HS-27A (cell line): ENCODE measurements at places on chromosomes 5 and 9.

- DNase-seq = no peak
Observed at GRCh38 chr5:156327296-156327695, 332 bp downstream of the SGCD start.

DNA sequence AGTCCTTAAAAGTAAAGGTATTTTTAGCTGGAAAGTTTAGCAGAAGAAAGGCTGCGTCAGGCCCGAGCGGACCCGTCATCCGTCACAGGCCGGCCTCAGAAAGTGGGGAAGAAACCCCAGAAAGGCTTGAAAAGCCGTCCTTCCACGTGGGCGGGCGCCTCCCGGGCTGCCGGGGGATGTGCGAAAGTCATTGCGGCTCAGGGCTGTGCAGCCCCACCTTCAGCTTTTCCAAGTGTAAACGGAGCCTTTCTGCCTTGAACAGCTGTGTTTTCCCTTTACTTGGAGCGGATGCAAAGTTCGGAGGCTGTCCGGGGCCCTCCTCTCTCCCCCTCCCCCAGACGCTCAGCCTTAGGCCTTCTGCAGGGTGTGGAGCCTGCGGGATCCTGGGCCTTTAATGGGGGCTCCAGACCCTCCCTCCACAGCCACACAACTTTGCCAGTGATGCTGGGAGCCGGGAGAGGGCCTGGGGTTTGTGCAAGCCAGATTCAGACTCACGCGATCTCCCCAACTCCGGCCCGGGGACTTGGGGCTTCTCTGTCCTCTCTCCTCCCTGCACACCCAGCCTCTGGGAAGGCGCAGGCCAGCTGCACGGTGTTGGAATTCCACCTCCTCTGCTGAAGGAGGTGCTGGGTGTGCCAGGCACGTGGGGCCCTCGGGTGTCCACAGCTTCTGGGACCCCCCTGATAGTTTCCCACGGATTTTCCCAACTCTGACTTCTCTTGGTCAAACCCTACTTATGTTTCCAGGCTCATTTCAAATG is 95.5 kb upstream of the RAPGEF1 start:
- no peak for DNase-seq

GRCh38 chr5:172446336-172447051 is 7.8 kb downstream of the SH3PXD2B start:
- DNase-seq = no peak

GRCh38 chr9:79779901-79780300 is 208.1 kb downstream of the TLE4 start:
- DNase-seq = no peak

DNA sequence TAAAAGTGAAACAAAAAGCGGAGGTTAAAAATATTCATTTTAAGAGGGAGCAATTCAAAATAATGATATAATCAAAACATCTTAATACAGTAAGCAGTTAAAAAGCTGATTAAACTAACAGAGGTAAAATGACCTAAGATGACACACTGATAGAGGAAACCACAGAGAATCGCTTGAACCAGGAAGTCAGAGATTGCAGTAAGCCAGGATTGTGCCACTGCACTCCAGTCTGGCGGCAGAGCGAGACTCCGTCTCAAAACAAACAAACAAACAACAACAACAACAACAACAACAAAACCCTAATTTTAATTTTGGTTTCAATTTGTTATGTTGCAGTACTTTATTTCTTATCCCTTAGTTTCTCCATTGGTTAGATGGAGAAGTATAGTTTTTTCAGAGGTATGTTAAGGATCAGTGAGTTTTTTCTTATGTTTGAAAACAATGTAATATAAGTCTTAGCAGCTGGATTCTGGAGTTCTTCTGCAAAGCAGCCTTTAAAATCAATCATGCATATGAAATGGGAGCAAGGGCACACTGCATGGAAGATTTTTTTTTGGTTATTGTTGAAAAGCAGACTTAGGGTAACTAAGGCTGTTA is 58.5 kb downstream of the MLANA start:
- no peak for DNase-seq

DNA sequence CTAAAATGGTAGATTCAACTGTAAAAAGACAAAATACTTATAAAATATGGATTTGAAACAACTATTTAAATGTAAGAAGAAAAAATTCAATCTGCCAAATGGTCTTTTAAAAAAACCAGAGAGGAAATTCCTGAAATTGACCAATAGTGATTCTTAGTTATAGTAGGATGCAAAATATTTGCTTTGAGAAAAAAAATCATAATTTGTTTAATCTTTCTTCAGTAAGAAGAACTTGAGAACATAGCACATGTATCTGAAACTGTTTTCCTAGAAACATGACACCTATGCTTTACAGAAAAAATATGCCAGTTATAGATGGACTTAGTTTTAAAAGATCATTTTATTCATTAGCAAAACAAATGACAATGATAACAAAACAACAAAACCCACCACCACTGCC is 186.9 kb upstream of the CD180 start:
- no peak for DNase-seq

- no peak for DNase-seq
Observed at GRCh38 chr9:94719878-94720277, 6.6 kb upstream of the AOPEP start.

DNA sequence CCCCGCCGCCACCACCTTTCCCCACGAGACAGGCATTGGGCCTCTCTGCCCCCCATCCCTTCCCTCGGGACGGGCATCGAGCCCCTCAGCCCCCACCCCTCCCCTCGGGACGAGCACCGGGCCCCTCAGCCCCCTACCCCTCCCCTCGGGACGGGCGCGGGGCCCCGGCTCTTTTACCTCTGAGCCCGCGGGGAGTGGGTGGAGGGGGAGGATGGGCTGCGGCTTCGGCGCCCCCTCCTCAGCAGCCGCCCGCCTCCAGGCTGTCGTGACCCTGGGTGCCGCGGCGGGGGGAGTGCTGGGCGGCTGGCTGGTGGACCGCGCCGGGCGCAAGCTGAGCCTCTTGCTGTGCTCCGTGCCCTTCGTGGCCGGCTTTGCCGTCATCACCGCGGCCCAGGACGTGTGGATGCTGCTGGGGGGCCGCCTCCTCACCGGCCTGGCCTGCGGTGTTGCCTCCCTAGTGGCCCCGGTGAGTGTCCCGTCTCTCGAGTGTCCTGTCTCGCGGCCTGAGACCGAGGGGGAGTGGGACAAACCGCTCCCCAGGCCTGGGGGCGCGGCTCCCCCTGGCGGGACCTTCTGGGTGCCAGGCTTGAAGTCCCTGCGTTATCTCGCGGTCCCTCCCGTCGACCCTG is 791 bp downstream of the SLC2A8 start:
- no peak for DNase-seq

- no peak for DNase-seq
Observed at GRCh38 chr5:178383301-178383918, 150.8 kb upstream of the PHYKPL start.

DNA sequence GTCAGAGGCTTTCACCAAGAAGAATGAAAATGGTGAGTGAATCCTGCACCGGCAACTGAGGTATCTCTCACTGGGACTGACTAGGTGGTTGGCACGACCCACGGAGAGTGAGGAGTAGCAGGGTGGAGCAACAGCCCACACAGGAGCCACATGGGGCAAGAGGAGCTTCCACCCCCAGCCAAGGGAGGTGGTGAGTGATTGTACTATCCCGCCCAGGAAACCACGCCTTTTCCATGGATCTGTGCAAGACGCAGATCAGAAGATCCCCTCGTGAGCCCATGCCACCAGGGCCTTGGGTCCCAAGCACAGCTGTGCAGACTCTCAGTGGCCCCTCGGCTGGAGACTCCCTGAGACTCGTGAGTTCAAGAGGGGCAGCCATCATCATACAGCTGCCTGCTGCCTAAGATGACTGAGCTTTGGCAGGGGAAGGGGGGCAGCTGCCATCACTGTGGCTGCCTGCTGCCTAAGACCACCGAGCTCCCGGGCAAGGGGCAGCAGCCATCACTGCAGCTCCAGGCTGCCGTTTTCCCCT is 229.5 kb downstream of the AP3B1 start:
- DNase-seq = no peak

DNA sequence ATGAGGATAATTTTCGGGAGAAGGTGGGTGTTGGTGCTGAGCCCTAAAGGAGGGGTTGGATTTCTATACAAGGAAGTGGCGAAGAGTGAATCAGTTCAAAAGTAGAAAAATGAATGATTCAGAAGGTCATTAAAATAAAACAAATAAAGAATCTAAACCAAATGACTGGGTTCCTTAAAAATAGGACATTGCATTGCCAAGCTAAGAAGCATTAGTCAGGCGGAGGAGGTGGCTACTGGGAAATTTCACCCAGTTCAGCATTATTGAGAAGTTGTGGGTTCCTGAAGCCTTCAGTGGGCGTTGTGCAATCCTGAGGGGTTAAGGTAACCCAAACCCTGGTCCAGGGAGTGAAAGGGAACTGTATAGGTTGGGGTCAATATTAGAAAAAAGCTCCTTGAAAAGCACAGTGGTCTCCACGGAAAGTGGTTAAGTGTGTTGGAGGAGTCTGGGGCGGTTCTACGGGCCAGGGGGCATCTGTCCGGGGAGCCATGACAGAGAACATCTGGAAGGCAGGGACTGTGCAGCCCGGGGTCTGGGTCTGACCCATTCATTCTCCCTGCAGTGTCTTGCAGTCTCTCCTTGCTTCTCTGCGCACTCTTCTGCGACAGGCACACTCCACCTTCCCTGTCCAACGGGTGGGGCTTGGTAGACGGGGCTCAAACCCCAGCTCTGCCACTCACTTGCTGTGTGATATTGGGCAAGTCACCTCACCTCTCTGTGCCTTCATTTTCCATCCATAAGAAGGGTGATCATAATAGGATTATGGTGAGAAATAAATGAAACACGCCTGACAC is 27.6 kb upstream of the DUSP1 start:
- no peak for DNase-seq

GRCh38 chr5:111848476-111848875 is 91.5 kb upstream of the NREP start:
- DNase-seq = no peak

DNA sequence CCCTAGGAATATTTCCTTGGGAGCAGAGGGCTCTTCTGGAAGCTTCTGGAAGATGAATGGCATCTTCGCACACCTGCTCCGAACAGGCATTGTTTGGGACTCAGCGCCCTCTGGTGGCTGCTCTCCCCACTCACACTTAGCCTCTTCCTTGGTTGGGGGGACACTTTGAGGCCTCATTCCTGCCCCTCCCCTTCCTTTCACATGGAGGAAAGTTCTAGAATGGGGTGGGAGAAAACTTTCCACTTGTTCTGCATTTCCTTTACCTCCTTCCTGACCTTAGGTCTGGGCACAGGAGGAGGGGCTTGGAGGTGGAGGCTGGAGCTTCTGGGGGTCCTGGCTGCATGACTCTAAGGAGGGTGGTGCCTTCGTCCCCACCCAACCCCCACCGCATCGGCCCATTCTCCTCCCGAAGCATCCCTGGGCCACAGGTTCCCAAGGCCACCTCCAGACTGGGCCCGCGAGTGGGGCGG is 19.3 kb upstream of the SMIM32 start:
- DNase-seq = no peak

- peak; percentile 80 for DNase-seq
Observed at GRCh38 chr9:129496473-129497004, 124.4 kb downstream of the C9orf50 start.

DNA sequence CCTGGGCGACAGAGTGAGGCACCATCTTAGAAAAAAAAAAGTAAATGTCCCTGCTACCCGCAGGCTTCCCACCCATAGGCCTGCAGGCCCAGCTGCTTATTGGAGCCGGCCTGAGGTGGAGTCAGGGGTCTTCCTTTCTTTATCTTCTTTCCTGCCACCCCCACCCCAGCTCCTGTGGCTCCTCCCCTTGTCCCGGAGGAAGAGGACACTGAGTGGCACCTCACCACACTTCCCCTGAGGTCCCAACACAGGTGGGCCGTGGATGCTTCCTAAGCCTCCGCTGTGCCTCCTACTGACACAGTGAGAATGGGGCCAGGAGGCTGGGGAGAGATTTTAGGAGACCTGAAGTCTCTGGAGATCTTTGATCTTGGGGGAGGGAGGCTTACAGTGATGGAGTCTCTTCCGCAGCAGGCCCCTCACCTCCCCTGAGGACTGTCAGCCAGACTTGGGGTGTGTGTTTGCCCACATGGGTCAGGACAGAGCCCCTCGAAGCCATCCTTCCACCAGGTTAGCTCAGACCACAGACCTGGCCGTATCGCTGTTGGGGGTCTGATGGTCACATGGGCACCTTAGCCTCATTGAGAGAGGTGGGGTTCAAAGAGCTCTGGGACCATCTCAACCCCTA is 135.4 kb upstream of the IER5L start:
- DNase-seq = no peak

DNA sequence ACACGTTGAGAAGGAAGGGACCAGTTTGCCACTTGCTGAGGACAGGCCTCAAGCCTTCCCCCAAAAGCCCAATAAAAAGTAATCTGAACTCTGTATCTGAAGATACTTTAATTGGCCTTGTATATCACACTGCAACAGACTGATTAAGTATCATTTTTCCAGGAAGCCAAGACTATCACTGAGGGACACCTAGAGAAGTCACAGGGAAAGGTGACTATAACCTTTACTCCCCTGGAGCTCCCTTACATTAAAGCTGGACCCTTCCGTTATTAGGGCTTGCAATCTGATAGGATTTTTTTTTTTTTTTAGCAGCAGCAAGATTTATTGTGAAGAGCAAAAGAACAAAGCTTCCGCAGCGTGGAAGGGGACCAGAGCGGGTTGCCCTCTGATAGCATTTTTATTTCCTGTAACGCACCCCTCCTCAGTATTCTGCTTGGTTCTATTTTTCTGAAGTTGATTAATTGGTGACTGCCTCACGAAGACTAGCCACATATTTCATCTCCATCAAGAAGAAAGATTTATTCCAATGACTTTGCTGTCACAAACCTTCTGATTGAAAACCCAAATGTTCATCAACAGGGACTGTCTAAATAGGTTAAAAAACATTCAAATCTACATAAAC is 2.7 kb downstream of the CDC14B start:
- no peak for DNase-seq

DNA sequence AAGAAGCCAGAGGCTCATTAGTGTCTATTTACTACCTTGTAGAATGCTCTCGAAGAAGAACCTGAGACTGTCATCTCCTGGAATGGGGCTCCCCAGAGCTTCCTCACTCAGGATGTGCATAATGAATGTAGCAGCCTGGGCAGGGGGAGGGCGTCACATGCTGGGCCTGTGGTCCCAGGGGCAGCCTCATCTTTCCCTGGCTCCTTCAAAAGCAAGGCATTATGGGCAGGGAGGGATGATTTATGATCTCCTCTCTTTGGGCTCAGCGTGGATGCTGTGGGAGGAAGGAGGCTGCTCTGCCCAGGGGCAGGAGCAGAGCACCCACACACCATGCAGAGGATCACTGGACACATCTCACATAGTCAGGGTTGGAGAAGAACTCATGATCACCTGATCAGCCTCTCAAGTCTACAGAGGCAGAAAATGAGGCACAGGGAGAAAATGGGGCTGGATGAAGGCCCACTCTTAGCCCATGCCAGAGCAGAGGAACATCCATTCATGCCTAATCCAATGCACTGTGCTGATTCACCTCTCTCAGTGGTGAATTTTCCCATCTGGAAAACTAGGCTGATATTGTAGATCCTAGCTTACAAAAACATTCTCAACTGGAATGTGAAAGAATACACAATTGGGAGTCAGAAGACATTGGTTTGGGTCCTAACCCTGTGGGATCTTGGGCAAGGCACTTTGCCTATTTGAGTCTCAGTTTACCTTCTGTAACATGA is 173.7 kb downstream of the CARTPT start:
- no peak for DNase-seq
